ENCODE measurements at places on chromosomes 5 and 9.
A peak's percentile ranks its signal among the peaks of the same experiment; 100 is the strongest.

- no peak for DNase-seq
Observed at GRCh38 chr9:113516840-113517577, 53.5 kb downstream of the RGS3 start.

GRCh38 chr9:119101048-119101447 lies 268.2 kb downstream of the BRINP1 start:
- DNase-seq: no peak

GRCh38 chr9:16460696-16461095 lies 409.8 kb downstream of the BNC2 start:
- DNase-seq: no peak

GRCh38 chr5:149948993-149949392 lies 4.4 kb upstream of the PDE6A start:
- DNase-seq: no peak

- no peak for DNase-seq
Observed at GRCh38 chr9:109171926-109172325, 4.9 kb upstream of the FRRS1L start.

- DNase-seq: no peak
Observed at GRCh38 chr9:109986521-109986991, 206.6 kb downstream of the PALM2AKAP2 start.

DNA sequence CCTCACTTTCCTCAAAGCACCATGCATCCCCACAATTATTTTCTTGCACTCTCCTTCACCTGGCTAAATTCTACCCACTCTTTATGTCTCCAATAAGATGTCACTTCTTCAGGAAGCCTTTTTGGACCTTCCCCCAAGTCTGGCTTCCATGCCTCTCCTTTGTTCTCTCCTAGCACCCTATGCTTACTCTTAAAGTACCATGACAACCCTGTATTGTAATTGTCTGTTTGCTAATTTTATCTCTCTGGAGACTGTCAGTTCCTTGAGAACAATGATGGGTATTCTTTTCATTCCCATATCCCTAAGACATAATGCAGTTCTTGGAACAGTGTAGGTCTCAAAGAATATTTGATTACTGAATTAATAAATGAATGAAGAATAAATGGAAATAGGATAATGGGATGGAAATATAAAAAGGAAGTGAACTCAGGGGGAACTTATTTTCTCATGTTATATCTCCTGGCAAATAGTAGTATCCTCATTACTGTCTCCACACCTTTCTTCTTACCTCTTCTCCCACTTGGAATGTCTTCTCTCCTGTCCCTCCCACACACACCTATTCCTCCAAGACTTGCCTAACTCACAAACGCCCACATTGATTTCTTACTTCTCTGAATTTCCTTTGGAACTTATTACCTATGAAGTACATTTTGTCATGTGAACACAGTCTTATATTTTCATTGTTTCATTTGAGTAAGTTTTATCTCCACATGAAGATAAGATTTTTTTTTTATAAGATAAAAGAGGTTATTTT lies 499.1 kb downstream of the NFIB start:
- DNase-seq: no peak

- no peak for DNase-seq
Observed at GRCh38 chr5:61023131-61023530, 78.1 kb downstream of the NDUFAF2 start.

GRCh38 chr9:109064963-109065702 lies 51.8 kb upstream of the CTNNAL1 start:
- no peak for DNase-seq

DNA sequence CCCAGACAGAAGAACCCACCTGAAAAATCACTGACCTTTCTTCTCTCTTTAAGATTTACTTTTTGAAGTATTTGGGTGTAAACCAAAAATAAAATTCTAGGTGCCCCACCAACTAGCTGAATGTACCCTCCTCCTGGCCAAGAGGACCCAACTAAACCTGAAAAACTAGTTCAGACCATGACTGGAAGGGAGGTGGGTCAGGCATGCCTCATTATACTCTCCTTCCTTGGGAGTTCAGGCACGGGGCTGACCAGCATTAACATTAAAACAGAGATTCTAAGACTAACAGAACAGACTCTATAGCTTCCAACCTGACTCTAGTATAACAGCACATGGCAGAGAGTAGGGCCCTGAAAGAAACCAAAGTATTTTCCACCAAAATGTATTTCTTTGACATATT lies 61.4 kb downstream of the CERT1 start:
- no peak for DNase-seq

DNA sequence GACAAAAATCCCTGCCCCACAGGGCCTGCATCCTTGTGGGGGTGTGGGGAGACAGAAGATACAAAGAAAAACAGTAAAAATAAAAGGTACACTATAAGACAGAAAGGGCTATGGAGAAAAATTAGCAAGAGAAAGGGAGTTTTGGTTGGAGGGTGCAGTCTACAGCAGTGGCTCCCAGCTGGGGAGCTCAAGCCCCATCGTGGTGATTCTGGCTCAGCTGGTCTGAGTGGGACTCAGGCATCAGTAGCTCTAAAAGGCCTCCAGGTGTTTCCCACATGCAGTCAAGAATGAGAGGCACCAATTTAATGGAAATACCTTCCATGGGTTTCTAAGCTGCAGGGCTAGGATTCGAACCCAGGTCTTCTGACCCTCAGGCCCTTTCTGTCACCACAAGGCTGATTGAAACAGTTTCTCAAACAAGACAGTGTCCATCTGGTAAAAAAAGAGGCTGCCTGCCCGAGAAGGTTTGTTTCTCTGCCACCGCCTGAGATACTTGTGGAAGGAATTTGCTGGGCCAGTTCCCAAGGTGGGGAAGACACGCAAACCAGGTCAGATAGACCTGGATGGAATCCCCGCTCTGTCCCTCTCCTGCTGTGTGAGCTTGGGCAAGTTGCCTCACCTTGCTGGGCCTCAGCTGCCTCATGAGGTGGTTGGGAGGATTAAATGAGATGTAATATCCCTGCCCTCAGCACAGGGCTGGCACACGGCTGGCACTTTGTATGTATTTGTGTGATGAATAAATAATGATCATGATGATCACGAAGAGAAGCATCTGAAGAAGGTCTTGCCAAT lies 43.1 kb downstream of the COL27A1 start:
- DNase-seq: no peak

DNA sequence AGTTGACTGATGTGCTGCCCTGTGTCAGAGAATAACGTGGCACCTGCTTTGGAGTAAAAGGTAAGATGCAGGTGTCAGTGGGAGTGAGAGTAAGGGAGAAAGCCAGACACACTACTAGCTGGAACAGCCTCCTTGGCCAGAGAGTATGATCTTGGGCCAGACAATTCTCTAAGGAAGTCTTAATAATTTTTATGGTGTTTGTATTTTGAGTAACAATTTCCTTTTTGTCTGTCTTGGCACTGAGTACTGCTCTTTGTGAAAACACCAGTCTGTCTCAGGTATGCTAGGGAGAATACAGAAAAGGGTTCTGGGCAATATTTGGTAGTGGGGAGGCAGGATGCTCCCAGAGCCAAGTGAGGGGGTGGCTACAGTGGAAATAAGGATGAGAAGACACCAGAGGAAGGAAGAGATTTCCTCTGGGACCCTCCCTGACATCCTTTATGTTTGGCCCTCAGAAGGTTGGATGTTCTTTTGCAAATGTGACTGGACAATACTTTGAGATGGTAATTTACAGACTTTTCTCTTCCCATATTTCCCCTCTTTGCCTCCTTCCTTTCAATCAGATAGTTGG lies 20.6 kb upstream of the PRDM6 start:
- no peak for DNase-seq

DNA sequence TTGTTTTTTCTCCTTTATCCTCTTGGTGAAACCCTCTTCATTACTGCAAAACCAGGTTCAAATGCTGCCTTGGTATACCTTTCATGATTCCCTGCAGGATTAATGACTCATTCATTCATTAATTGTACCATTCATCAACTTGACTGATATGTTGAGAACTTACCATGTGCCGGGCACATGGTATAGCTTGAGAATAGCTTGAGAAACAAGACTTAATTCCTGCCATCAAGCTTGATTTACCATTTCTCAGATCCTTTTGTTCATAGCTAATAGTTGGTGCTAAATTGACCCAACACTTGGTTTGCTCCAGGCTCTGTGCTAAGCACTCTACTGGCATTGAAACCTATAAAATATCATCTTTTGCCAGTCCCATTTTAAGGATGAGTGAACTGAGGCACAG lies 165.7 kb downstream of the YIPF5 start:
- no peak for DNase-seq

- DNase-seq: no peak
Observed at GRCh38 chr9:121253821-121254501, 14.0 kb upstream of the GSN start.

DNA sequence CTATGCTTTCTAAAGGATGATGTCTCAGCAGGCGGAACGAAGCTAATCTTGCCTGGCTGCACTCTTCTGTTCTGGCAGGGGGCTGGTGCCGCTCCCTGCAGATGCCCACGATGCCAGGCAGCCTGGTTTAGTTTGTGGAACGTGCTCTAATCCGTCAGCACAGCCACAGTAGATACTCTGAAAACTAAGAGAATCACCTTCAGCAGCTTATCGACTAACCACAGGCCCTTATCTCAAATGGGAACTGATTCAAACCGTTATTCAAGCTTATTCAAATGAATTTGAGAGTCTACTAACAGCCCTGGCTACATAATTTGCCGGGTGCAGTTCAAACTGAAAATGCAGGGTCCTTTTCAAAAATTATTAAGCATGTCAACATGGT lies 246.6 kb upstream of the ANKRD55 start:
- DNase-seq: peak; percentile 52

DNA sequence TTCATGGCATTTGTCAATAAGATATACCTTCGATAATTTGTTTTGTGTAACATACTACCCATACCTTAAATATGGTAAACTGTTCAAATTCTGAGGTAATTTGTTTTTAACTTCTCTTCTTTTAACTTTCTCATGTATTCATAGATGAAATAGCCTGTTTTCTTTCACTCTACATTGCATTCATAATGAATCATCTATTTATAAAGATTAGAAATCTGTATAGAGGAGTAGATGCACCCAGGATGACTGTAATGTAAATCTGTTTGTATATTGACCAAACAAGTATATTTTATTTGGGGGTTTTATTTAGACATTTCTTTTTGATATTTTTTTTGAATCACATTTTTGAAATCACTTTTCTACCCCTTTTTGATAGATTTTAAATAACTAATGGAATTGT lies 144.6 kb downstream of the CD180 start:
- DNase-seq: no peak

DNA sequence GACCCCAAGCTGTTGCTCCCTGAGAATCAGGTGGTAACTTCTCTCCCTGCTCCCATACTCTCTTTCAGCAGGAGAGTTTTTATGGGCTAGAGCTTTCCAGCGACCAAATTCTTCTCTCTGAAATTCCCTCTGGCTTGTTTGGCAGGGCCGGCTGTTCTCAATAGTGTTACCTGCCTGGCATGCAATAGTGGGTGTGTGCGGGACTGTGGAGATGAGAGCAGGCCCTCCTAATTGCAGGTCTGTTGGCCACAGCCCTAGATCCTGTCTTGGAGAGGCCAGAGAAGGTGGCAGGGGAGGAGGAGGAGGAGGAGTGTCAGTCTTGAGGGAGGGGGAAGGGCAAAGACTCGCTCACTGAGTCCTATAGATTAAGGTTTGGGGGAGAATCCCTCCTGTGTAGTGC lies 29.5 kb downstream of the AQP7 start:
- no peak for DNase-seq

DNA sequence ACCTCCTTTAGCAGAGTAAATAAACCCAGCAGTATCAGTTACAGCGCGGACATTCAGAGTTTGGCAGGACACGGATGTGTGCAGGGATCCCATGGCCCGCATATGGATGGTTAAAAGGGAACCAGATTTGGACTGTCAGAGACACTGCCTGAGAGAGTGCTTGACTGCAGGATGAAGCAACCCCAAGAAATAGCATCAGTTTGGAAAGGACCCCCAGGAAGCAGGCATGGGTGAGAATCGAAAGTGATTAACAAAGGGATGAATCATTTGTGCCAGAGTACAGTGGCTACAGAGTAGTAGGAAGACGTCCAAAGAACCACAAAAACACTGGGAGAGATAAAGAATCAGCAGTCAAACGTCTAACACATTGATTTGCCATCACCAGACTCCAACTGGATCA lies 5.5 kb downstream of the C7 start:
- no peak for DNase-seq

GRCh38 chr9:95574866-95575553 lies 58.2 kb upstream of the PTCH1 start:
- DNase-seq: no peak

- DNase-seq: no peak
Observed at GRCh38 chr9:73753171-73753570, 601.5 kb downstream of the ANXA1 start.

GRCh38 chr9:8614926-8615440 lies 815.4 kb upstream of the DMAC1 start:
- no peak for DNase-seq

DNA sequence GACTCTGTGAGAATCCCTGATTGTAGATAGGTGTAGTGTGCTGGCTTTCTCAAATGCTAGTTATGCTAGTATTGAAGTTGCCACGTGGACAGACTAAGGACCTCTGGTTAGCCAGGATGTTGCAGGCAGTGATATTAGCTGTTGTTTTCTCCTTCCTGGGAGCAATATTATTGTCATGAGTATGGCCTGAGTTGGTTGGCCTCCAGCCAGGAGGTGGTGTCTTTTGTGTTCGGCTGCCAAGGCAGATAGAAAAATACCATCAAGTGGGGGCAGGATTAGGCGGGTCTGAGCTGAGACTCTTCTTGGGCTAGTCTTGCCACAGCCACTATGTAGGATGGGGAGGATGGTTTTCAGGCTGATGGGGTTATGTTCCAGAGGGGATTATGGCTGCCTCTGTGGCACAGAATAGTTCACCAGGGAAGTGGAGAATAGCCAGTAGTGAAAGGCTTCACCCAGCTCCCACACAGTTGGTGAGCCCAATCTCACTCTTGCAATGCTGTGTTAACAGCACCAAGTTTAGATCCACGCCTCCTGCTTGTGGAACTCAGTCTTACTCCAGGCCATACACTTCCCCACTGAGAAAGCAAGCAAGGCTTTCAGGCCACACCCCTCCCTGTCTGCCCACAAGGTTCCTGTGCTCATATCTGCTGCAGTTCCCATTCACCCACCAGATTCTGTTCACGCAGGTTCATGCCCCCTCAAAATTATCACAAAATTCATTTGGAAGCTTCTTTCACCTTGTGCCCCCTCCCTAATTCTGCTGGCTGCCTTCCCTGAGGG lies 31.2 kb downstream of the GHR start:
- DNase-seq: no peak

All from midbrain (tissue), 1 donor.